Activated CD8-positive, alpha-beta memory T cell treated with anti-CD3 and anti-CD28 coated beads, Interleukin-2, amount 10 ng/mL, durations not matched to agents 7 days and 5 days (primary cell): ENCODE measurements at places on chromosomes 5 and 9. TPM values are rescaled to one million over a fixed set of nuclear protein-coding genes. Genes with fewer than 3 reads are reported as not detected.

Gene RAB24
- 50.8 TPM for total RNA-seq

Gene FAM170A
- total RNA-seq, result not detected

Gene FAM153A
- 6.9 TPM for total RNA-seq

Gene MAPK9
- 44.4 TPM for total RNA-seq

Gene ENTR1
- 47.4 TPM for total RNA-seq

Gene PHF24
- total RNA-seq, result not detected

Gene ZFP2
- total RNA-seq, result not detected

Gene NEUROG1
- total RNA-seq, result not detected

Gene BARX1
- not detected for total RNA-seq

Gene PTGDS
- total RNA-seq, result 3.2 TPM

Gene FOXD4L6
- total RNA-seq, result not detected

Gene CFAP77
- total RNA-seq, result not detected

Gene NDST1
- 0.58 TPM for total RNA-seq

DNA sequence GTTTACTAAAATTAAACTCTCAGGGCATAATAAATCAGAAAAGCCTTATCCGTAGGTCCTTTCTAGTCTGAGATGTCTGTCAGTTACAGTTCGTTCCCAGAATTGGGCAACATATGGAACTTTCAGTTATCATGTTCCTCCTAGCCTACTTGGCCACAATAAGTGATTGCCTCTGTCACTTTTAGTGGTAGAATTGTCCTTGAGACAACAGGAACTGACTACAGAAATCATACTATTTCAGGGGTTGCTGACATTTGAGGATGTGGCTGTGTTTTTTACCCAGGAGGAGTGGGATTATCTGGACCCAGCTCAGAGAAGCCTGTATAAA, 956 bp downstream of the ZNF189 start:
- DNase-seq, result no peak
- peak overlapping the region; percentile 98 for H3K4me3 ChIP-seq

GRCh38 chr5:66830636-66831035, 234.4 kb downstream of the MAST4 start:
- H3K4me3 ChIP-seq, result peak overlapping the region; percentile 80
- H3K4me1 ChIP-seq, result peaks cover 53% of the 10 kb centered on the region
- DNase-seq, result no peak
- H3K36me3 ChIP-seq, result peaks cover 9% of the 10 kb centered on the region
- H3K27ac ChIP-seq, result peak overlapping the region; percentile 74

DNA sequence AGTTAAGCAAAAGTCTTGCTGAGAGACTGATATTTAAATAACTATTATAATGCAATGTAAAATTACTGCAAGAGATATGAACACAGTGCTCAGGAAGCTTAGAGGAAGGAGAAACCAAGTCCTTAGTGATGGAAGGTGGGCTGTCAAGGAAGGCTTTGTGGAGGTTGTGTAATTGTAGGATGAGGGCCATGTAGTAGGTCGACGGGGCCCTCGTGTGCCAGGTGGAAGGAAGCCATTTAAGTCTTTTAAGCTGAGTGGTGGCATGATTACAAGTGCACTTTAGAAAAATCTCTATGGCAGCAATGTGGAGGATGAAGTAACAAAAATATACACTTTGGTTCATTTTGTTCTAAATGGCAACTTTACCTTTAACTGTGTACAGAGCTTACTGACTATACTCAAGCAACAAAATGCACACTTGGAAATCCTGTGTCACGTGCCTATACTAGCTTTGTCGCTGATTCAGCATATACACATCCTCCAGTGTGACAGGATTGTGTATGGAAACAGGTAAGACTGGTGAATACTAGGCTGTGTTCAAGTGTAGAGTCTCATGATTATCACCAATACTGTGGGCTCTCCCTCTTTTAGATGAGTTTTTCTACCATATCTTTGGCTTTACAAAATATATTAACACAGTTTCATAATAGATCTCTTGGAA, 78.6 kb downstream of the TMC1 start:
- no peak for DNase-seq
- H3K4me1 ChIP-seq, result peaks cover 13% of the 10 kb centered on the region
- H3K27ac ChIP-seq, result no peak overlapping the region
- H3K27me3 ChIP-seq, result peaks cover 6% of the 10 kb centered on the region
- H3K4me3 ChIP-seq, result no peak overlapping the region

GRCh38 chr5:122009436-122009835, 47.7 kb downstream of the SRFBP1 start:
- H3K4me3 ChIP-seq, result no peak overlapping the region
- peaks cover 7% of the 10 kb centered on the region for H3K4me1 ChIP-seq
- H3K36me3 ChIP-seq, result peaks cover 18% of the 10 kb centered on the region
- no peak for DNase-seq

- H3K4me3 ChIP-seq, result peak overlapping the region; percentile 44
- peak overlapping the region; percentile 56 for H3K27ac ChIP-seq
- no peak for DNase-seq
- H3K4me1 ChIP-seq, result peaks cover 44% of the 10 kb centered on the region
Observed at GRCh38 chr9:86350006-86350760, 4.0 kb downstream of the TUT7 start.

- H3K4me3 ChIP-seq, result no peak overlapping the region
- peak; percentile 44 for DNase-seq
- H3K36me3 ChIP-seq, result peaks cover 20% of the 10 kb centered on the region
Observed at GRCh38 chr9:26856413-26857032, 36.1 kb downstream of the CAAP1 start.

GRCh38 chr9:125758986-125759763, 12.0 kb downstream of the PBX3 start:
- H3K4me1 ChIP-seq, result peaks cover 8% of the 10 kb centered on the region
- no peaks in the 10 kb centered on the region for H3K36me3 ChIP-seq
- DNase-seq, result no peak
- H3K4me3 ChIP-seq, result no peak overlapping the region

- peaks cover 2% of the 10 kb centered on the region for H3K4me1 ChIP-seq
- DNase-seq, result no peak
- H3K27me3 ChIP-seq, result peaks cover 24% of the 10 kb centered on the region
- H3K4me3 ChIP-seq, result no peak overlapping the region
- no peak overlapping the region for H3K27ac ChIP-seq
Observed at GRCh38 chr5:74570250-74570649, 70.3 kb downstream of the ENC1 start.

DNA sequence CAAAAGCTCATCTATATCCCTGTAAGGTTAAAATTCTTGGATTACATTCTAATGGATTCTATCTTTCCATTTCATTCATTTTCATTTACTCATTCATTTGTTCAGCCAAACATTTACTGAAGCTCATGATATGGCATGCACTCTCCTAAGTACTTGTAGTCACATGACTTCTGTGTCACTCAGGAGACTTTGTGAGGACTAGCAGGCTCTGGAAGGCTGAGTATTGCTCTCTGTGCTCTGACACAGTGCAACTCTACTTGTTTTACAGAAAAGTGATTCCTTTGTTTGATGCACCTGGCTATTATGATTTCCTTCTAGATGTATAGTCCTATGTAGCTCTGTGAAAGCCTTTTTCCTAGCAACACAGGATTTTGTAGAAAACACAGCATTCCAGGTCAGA, 53.0 kb downstream of the YIPF5 start:
- H3K27me3 ChIP-seq, result peaks cover 8% of the 10 kb centered on the region
- no peak overlapping the region for H3K27ac ChIP-seq
- H3K36me3 ChIP-seq, result no peaks in the 10 kb centered on the region
- no peak for DNase-seq
- no peak overlapping the region for H3K4me3 ChIP-seq

DNA sequence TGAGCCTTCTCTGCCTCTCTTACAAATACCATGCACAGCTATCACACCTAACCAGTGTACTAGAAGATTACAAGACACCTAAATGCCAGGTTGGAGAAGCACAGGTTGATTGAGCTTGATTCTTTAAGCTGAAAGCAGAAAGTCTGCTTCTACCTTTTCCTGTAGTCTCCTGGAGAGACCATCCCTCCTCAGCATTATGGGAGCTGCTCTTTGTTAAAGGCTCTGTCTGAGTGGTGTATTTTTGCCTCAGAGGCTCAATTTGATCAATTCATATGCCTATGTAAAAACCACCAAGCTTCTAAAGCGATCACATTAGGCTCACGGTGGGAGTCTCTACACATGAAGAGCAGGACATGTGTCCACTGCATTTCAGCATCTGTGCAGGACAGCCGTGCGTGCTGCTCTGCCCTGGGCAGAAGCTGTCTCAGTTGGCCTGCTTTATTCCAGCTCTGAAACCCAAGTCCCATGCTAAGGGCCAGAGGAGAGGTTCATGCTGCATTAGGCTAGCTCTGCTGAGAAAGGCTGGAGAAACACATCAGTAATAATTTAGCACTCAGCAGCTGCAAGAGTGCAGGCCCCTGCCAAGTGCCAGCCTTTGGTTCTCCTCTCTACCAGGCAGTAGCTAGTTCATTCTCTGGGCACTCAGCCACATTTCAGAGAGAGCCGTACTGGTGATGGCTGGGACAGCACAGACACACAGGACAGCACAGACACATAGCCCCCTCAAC, 41.7 kb downstream of the TMEM167A start:
- no peaks in the 10 kb centered on the region for H3K4me1 ChIP-seq
- H3K27me3 ChIP-seq, result peaks cover 3% of the 10 kb centered on the region
- H3K4me3 ChIP-seq, result no peak overlapping the region

GRCh38 chr5:430214-430925, 12.6 kb upstream of the EXOC3 start:
- H3K4me3 ChIP-seq, result no peak overlapping the region
- peak overlapping the region; percentile 29 for H3K27ac ChIP-seq

- no peaks in the 10 kb centered on the region for H3K4me1 ChIP-seq
- no peak overlapping the region for H3K4me3 ChIP-seq
- H3K27ac ChIP-seq, result no peak overlapping the region
- H3K36me3 ChIP-seq, result no peaks in the 10 kb centered on the region
- no peak for DNase-seq
- H3K27me3 ChIP-seq, result no peaks in the 10 kb centered on the region
Observed at GRCh38 chr9:16368237-16369087, 502.0 kb downstream of the BNC2 start.

DNA sequence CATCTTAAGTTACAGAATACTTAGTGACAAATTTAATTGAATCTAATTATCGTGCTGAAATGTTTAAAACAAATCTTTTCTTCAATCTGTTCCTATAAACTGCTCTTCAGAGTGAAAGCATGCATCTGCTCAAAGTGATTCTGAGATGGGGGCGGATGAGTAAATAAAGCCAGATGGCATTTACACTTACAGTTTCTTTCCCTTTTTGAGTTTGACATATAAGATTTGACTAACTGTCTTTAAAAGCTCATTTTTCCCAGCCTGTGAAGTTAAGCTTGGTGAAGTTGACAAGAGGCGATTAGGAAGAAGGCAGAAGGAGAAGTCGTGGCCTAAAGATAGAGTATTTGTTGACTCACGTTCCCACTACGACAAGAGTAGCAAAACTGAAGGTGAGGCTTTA, 137.4 kb downstream of the LPAR1 start:
- no peak overlapping the region for H3K4me3 ChIP-seq
- H3K4me1 ChIP-seq, result no peaks in the 10 kb centered on the region
- H3K36me3 ChIP-seq, result no peaks in the 10 kb centered on the region
- no peak overlapping the region for H3K27ac ChIP-seq

DNA sequence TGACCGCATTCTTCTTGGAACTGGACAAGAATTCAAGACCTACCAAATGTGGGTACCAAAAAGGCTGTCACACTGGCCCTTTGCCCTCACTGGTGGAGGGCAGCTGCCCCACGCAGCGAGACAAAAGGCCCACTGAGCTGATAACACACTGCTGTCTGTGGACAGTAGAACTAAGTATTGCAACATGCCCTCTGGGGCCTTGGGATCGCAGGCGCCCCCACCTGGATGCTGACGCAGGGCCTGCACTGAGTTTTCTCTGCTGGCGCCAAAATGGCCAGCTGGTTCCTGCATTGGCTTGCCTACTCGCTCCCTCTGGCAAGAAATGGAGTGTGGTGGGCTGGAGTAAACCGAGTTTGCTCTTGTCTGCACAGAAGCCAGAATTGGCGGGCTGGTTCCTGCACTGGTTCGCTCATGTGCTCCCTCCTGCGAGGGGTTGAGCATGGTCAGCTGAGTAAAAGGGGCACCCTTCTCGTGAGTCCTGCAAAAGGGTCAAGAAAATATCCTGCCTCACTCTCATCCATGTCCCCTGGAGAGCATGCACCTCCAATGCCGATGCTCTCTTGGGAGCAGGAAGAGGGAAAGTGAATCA, 55.7 kb downstream of the NXNL2 start:
- no peak overlapping the region for H3K27ac ChIP-seq
- H3K4me3 ChIP-seq, result no peak overlapping the region
- H3K27me3 ChIP-seq, result peaks cover 34% of the 10 kb centered on the region
- H3K4me1 ChIP-seq, result peaks cover 15% of the 10 kb centered on the region
- DNase-seq, result no peak

DNA sequence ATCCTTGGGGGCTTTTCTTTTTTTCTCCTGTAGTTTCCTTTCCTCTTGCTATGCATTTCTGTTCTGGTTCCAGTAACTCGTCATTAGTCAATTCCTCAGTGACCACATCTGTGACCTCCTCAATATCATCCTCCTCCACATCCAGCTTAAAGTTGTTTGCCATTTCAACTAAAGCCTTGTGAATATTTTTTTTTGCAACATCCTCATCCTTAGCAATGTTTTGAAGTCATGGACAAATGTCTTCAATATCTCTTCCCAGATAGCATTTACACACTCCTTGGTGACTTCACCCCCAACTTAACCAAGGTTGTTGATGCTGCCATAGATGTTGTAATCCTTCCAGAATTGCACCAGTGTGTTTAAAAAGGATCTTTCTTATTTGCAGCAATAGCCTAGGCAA, 14.7 kb upstream of the ADRB2 start:
- no peak overlapping the region for H3K27ac ChIP-seq
- H3K27me3 ChIP-seq, result peaks cover 4% of the 10 kb centered on the region
- H3K36me3 ChIP-seq, result no peaks in the 10 kb centered on the region
- no peak overlapping the region for H3K4me3 ChIP-seq
- no peak for DNase-seq

GRCh38 chr9:27428551-27428950, 95.5 kb upstream of the IFNK start:
- peaks cover 2% of the 10 kb centered on the region for H3K36me3 ChIP-seq
- peaks cover 4% of the 10 kb centered on the region for H3K27me3 ChIP-seq
- no peak overlapping the region for H3K27ac ChIP-seq
- H3K4me3 ChIP-seq, result no peak overlapping the region
- H3K4me1 ChIP-seq, result peaks cover 13% of the 10 kb centered on the region

DNA sequence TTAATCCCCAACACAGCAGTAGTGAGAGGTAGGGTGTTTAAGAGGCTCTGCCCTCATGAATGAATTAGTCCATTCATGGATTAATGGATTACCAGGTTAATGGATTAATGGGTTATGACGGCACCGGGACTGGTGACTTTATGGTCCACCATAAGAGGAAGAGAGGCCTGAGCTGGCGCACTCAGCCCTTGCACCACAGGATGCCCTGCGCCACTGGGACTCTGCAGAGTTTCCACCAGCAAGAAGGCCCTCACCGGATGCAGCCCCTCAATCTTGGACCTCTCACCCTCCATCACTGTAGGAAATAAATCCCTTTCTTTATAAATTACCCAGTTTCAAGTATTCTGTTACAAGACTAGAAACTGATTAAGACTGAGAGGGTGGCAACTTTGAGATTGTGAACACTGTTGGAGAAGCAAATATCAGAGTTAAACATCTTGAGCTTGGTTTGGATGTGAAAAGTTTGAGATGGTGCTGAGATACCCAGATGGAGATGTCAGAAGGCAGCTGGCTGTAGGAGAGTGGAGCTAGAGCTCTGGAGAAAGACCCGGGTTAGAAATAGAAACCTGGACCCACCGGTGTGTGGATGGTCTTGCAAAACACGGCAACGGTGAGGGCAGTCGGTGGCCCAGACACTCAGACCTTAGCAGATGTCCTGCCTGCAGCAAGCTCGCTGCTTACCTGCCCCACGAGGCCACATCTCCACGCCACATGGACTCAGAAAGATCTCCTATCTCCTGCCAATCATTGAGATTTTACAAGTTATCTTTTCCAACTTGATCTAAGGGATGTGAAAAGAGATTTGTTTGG, 98.8 kb downstream of the HSD17B3 start:
- H3K4me3 ChIP-seq, result no peak overlapping the region
- peaks cover 8% of the 10 kb centered on the region for H3K4me1 ChIP-seq
- H3K27ac ChIP-seq, result no peak overlapping the region
- H3K36me3 ChIP-seq, result no peaks in the 10 kb centered on the region
- H3K27me3 ChIP-seq, result peaks cover 15% of the 10 kb centered on the region
